ENCODE measurements at places on chromosomes 1 and 21.

GRCh38 chr21:17866590-17866989, 47.4 kb upstream of the C21orf91 start:
- no peak overlapping the region for H3K27ac ChIP-seq
- H3K36me3 ChIP-seq = no peaks in the 10 kb centered on the region
- no peak for DNase-seq
- H3K4me1 ChIP-seq = no peaks in the 10 kb centered on the region

DNA sequence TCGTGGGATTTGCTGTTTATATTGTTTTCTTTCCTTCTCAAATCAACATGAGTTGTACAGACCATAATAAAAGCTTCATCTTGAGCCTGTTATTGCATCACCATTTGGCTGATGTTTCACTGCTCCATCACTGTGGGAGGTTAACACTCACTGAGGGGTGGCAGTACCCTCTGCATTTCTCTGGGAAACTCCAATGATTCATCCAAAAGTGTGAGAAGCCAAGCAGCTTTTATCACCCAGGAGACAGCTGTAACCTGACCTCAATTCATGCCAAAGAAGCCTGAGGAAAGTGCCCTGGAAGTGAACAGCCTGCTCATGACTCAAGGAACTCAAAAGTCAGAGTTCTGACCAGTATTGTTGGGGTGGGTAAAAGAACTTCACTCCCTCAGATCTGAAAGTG, 84.1 kb downstream of the GPR88 start:
- no peaks in the 10 kb centered on the region for H3K27me3 ChIP-seq
- H3K4me1 ChIP-seq = no peaks in the 10 kb centered on the region
- DNase-seq = no peak
- no peak overlapping the region for H3K4me3 ChIP-seq
- no peak overlapping the region for H3K27ac ChIP-seq

- H3K36me3 ChIP-seq = no peaks in the 10 kb centered on the region
- no peak for DNase-seq
- peaks cover 21% of the 10 kb centered on the region for H3K4me1 ChIP-seq
- no peaks in the 10 kb centered on the region for H3K27me3 ChIP-seq
- no peak overlapping the region for H3K4me3 ChIP-seq
These were observed 95.6 kb upstream of the JUN start for GRCh38 chr1:58879464-58879863.

DNA sequence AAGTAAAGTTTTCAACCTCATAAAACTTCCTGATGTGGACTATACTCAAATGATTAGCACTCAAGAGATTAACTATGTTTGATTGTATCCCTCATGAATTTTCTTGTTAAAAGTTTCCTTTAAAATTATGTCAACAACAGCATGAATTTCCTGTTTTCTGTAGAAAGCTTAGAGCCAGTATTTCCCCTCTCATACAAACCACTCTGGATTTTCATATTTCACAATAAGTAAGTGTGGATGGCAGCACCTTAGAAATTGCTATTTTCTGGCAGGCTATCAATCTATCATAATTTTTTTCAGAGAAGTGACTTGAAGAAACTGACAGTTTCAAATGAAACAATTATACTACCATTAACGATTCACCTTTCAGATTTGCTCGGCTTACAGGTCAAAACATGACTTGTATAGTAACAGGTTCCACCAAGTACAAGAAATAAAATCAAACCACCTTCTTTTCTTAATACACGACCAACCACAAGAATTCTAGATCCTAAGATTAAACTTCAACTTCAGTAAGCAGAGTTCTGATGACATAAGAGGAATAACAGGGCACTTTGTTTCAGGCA, 20.8 kb downstream of the ELK4 start:
- H3K27ac ChIP-seq = peak overlapping the region; percentile 78
- H3K4me3 ChIP-seq = peak overlapping the region; percentile 49
- H3K27me3 ChIP-seq = no peaks in the 10 kb centered on the region
- H3K4me1 ChIP-seq = peaks cover 40% of the 10 kb centered on the region

- no peak for DNase-seq
- H3K27me3 ChIP-seq = peaks cover under 1% of the 10 kb centered on the region
- H3K4me1 ChIP-seq = no peaks in the 10 kb centered on the region
- no peaks in the 10 kb centered on the region for H3K36me3 ChIP-seq
These were observed 119.2 kb downstream of the RWDD3 start for GRCh38 chr1:95353194-95353593.
